ENCODE measurements at places on chromosomes 7 and 10.

GRCh38 chr10:32323051-32323450, 23.9 kb downstream of the EPC1 start:
- DNase-seq = no peak

DNA sequence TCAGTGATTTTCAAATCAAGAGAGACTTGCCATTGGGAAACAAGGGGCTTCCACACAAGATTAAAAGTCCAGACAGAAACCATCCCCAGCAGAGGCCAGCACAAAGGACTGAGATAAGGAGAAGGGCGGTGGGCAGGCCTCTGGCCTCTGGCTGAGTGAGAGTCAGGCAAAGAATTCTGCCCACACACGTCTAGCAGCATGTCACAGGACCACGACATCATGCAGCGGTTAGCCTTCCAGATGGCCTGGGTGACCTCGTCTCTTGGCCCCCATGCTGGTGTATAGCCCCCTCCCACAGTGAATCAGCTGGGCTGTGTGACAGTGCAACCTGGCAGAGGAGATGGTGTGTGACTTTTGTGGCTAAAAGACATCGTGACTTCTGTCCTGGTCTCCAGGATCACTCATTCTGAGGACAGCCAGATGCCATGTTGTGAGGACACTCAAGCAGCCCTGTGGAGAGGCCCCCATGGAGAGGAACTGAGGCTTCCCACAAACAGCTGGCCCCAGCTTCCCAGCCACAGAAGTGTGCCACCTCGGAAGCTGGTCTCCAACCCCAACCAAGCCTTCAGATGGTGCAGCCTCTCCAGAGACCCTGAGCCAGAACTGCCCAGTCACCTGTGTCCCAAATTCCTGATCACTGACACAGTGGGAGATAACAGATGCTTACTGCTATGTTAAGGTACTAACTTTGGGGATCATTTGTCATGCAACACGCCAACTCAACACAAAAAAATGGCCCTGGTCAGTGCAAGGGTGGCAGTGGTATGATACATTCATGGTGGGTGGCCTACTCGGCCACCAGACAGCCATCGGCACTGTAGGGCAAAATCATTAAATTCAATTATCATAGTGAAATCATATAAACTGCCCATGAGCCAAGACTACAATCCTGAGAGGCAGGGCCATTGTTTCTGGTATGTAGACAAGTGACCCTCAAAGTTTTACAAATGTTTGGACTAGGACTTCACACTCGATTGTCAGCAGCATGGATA, 73.2 kb downstream of the TNS3 start:
- no peak for DNase-seq

DNA sequence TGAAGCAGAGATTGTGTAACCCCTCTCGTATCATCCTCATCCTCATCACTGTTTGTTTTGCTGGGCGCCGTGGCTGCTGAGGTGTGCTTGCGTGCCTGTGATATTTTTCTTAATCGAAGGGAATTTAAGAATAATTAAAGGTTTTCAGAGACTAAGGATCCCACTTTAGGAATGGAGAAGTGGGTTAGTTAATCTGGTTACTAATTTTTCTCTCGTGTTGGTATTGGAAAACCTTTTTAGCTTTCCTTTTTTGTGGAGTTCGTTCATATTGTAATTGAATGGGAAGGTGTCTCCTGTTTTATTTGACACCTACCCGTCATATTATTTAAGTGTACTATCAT, 1.3 kb downstream of the UBN2 start:
- DNase-seq = no peak

- no peak for DNase-seq
Observed at GRCh38 chr7:116810267-116811116, 51.9 kb upstream of the CAPZA2 start.

GRCh38 chr7:127954357-127954748, 76.9 kb downstream of the LRRC4 start:
- DNase-seq = no peak

DNA sequence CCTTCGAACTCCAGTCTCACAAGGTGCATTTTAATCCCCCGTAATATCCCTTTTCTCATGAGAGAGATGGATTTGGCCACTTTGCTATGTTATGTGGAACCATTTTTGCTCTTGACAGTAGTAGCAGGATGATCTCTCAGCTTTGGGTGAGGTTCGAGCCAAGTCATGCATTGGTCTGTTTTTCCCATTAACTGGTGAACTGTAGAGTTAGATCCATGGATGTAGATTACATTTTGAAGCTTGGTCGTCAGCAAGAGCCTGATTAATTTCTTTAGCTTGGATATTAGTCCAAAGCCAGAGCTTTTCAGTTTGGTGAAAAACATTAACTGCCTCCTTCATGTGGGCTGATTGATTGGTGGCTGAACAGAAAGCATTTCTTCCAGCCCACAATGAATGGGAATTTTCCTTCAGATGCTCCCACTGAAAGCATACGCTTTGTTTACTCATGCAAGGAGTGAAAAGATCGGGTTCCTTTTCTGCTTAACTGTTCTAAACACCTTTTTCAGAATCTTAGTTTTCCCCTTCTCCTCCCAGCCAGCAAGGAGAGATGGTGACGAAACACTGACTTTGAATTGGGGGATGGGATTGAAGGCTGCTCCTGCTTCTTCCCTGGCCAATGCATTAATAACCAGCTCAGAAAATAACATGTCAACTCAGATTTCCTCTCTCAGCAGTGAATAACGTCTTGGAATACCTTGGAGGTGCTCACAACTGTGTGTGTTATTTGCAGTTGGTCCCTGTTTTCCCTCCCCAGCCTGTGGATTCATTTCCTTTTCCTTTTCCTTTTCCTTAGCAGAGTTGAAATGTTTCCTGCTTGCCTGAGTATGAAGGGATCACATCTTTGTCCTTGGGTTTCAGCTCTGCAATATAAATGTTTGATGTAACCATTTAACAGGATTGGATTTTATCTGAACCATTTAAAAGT, 351.8 kb upstream of the FZD8 start:
- no peak for DNase-seq

GRCh38 chr10:127153181-127153580, 43.2 kb downstream of the INSYN2A start:
- DNase-seq = no peak
